Pulmonary artery endothelial cell (primary cell): ENCODE measurements at places on chromosomes 2 and 18. TPM values are rescaled to one million over a fixed set of nuclear protein-coding genes. Genes with fewer than 3 reads are reported as not detected.

Gene LRATD1
- total RNA-seq = 0.04 and 0.07 TPM in 2 replicates

Gene COBLL1
- 4.4 and 6.8 TPM in 2 replicates for total RNA-seq

Gene ERICH2
- not detected in 2 replicates for total RNA-seq

Gene ASAP2
- 44.0 and 49.9 TPM in 2 replicates for total RNA-seq

DNA sequence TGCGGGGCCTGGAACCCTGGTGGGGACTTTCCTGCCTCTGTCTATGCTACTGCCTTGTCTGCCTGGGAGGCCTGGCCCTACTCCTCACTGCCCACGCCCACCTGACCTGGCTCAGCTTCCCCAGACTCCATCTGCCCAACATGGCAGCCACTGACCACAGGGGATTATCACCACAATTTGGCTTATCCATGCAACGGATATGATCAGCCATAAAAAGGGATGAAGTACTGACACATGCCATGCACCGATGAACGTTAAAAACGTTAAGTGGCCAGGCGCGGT lies 5.9 kb upstream of the KCNF1 start:
- no peak for DNase-seq
